Glutamatergic neuron (in vitro differentiated cells): ENCODE measurements at places on chromosomes 5 and 9.

GRCh38 chr9:85553475-85553874, 188.3 kb downstream of the AGTPBP1 start:
- peaks cover 6% of the 10 kb centered on the region for H3K4me1 ChIP-seq
- H3K4me3 ChIP-seq, result no peak overlapping the region
- H3K27ac ChIP-seq, result no peak overlapping the region
- H3K27me3 ChIP-seq, result no peaks in the 10 kb centered on the region
- no peak for DNase-seq

- no peak overlapping the region for H3K27ac ChIP-seq
- no peaks in the 10 kb centered on the region for H3K27me3 ChIP-seq
- H3K36me3 ChIP-seq, result no peaks in the 10 kb centered on the region
Observed at GRCh38 chr9:20369391-20369790, 252.9 kb downstream of the MLLT3 start.

GRCh38 chr5:163608621-163609020, 103.2 kb downstream of the MAT2B start:
- no peak overlapping the region for H3K27ac ChIP-seq
- H3K36me3 ChIP-seq, result peaks cover 6% of the 10 kb centered on the region
- no peak for DNase-seq
- H3K4me1 ChIP-seq, result peaks cover 15% of the 10 kb centered on the region
- H3K4me3 ChIP-seq, result no peak overlapping the region

GRCh38 chr5:1648806-1649205, 125.0 kb upstream of the LPCAT1 start:
- no peak overlapping the region for H3K4me3 ChIP-seq
- no peak overlapping the region for H3K27ac ChIP-seq
- peaks cover 4% of the 10 kb centered on the region for H3K4me1 ChIP-seq

DNA sequence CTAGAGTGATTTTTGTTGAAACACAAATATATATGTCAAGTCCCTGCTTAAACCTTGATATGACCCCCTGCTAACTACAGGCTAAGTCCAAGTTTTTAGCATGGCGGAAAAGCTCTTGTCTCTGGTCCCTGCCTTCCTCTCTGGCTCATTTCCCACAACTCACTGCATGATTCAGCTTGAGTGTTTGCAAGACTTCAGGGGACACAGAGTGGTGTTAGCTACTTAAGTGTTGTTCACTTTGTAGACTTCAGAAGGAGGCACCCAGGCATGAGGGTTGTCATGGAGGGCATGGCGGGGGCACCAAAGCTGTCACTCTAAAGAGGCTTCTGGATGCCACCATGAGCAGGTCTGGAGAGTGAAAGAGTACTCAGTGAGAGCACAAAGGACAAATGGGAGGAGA, 362.4 kb upstream of the ACTBL2 start:
- H3K27ac ChIP-seq, result no peak overlapping the region
- peaks cover 3% of the 10 kb centered on the region for H3K4me1 ChIP-seq
- H3K4me3 ChIP-seq, result no peak overlapping the region
- H3K27me3 ChIP-seq, result no peaks in the 10 kb centered on the region
- no peak for DNase-seq

GRCh38 chr5:15554542-15554941, 54.6 kb downstream of the FBXL7 start:
- no peaks in the 10 kb centered on the region for H3K27me3 ChIP-seq
- no peak for DNase-seq
- no peak overlapping the region for H3K4me3 ChIP-seq
- no peak overlapping the region for H3K27ac ChIP-seq
- H3K4me1 ChIP-seq, result peaks cover 11% of the 10 kb centered on the region

DNA sequence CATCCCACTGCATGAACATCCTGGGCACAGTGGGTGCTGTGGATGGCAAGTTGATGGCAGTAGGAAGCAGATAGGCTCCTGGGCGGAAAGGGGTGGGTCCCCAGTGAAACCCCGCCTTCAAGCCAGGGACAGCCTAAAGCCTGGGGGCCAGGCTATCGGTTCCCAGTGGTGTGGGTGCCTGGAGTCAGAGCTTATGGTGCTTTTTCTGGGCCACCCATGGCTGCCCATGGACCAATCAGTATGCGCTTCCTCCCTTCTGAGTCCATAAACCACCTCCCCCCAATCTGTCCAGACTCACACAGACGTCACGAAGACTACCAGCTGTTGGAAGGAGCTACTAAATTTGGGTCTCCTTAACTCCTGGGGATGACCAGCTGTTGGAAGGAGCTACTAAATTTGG, 17.5 kb upstream of the ECPAS start:
- no peak overlapping the region for H3K4me3 ChIP-seq
- peaks cover 4% of the 10 kb centered on the region for H3K27me3 ChIP-seq
- no peaks in the 10 kb centered on the region for H3K4me1 ChIP-seq
- no peaks in the 10 kb centered on the region for H3K36me3 ChIP-seq
- no peak overlapping the region for H3K27ac ChIP-seq

DNA sequence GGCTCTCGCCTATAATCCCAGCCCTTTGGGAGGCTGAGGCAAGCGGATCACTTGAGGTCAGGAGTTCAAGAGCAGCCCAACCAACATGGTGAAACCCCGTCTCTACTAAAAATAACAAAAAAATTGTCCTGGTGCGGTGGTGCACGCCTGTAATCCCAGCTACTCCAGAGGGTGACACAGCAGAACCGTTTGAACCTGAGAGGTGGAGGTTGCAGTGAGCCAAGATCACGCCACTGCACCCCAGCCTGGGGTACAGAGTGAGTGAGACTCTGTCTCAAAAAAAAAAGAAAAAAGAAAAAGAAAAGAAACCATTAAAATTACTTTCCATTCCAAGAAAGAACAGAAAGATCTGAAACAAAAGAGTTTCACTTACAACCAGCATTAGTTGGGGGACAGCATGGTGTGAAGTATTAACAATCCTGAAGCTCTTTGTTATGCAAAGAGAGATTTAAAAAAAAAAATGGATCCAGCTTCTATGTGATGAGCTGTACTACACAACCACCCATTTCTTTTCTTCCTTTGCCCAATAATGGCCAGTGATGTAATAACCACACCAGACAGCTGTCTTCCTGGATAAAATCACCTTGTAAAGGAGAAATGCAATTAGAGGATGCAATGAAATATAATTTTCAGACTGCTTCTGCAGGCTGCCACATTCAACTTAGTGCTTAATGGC, 76.9 kb downstream of the MED27 start:
- no peaks in the 10 kb centered on the region for H3K36me3 ChIP-seq
- no peak overlapping the region for H3K27ac ChIP-seq

- H3K27me3 ChIP-seq, result peaks cover 3% of the 10 kb centered on the region
- no peak for DNase-seq
- H3K36me3 ChIP-seq, result peaks cover 6% of the 10 kb centered on the region
- H3K4me1 ChIP-seq, result peaks cover 8% of the 10 kb centered on the region
Observed at GRCh38 chr5:132470010-132470392, 20.6 kb downstream of the IRF1 start.

- no peak overlapping the region for H3K4me3 ChIP-seq
- DNase-seq, result no peak
- H3K27me3 ChIP-seq, result peaks cover 2% of the 10 kb centered on the region
- peaks cover 2% of the 10 kb centered on the region for H3K4me1 ChIP-seq
- no peak overlapping the region for H3K27ac ChIP-seq
Observed at GRCh38 chr5:142208777-142209312, 100.3 kb downstream of the NDFIP1 start.
